ENCODE measurements at places on chromosomes 7 and 10.

DNA sequence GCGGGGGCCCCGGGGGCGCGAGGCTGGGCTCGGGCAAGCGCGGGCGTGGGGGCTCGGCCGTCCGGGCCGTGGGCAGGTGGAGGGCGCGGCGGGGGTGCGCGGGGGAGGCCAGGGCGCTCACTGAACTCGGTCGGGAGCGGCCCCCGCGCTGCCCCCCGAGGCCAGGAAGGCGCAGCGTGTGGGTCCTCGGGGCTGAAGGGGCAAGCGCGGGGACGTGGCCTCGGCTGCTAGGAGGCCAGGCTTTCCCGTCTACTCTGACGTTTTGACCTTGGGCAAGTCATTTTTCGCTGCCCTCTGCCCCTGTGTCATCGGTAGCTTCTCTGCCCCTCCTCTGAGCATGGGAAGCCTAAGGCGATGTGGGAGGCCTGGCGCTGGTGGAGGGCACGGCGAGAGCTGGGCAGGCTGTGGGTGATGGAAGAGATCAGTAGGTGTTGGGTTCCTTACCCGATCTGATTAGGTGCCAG, 441 bp downstream of the FBH1 start:
- DNase-seq: no peak

GRCh38 chr10:73648975-73649829, 6.6 kb downstream of the SYNPO2L start:
- DNase-seq: no peak

DNA sequence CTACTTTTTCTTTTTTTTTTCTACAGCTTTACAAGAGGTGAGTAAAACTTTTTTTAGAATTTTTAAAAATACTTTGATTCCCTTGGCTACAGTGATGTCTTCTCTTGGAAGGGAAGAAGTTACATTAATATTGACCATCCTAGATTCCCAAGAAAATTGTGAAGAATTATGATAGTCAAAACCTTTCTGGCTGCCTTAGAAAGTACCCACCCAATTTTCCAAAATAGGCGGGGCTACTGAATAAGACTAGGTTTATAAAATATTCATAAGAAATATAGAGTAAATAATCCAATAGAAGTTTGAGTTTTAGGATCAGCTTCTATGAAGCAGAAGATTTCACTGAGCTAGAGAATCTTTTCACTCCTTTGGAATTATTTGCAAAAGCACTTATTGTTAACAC, 3.0 kb downstream of the COL1A2 start:
- DNase-seq: no peak

DNA sequence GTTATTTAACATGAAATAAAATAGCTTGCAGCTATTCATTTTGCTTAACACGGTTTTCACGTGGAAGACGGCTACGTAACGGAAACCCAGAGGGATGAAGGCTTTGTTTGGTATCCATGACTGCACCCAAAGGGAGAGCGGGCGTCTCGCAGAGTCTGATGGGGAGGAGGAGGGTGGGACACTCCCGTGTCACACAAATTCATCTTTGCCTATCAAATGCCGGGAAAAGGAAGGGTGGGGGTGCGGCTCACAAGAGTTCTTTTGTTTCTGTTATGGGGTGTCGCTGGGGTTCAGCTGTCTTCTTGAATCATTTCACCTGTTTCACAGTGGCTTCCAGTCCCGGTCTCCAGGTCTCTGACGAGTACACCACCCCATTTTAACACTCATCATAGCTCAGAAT, 108.5 kb downstream of the ZRANB1 start:
- no peak for DNase-seq

DNA sequence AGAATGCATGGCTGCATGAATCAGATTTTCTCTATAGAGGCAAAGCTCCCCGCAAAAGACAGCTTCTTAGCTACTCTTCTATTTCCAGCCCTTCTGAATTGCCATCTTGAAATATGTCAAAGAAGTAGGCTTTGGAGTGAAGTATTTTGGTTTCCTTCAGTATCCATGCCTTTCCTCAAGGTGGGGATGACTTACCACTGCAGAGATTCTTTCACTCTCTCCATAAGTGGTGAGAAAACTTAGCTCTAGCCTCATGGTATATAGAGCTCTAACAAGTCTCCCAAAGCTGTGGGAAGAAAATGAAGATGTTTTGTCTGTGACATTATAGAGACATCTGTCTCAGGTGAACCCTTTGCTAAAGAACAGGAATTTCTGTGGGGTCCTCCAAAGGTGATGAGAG, 89.6 kb upstream of the ITGB1 start:
- DNase-seq: no peak

DNA sequence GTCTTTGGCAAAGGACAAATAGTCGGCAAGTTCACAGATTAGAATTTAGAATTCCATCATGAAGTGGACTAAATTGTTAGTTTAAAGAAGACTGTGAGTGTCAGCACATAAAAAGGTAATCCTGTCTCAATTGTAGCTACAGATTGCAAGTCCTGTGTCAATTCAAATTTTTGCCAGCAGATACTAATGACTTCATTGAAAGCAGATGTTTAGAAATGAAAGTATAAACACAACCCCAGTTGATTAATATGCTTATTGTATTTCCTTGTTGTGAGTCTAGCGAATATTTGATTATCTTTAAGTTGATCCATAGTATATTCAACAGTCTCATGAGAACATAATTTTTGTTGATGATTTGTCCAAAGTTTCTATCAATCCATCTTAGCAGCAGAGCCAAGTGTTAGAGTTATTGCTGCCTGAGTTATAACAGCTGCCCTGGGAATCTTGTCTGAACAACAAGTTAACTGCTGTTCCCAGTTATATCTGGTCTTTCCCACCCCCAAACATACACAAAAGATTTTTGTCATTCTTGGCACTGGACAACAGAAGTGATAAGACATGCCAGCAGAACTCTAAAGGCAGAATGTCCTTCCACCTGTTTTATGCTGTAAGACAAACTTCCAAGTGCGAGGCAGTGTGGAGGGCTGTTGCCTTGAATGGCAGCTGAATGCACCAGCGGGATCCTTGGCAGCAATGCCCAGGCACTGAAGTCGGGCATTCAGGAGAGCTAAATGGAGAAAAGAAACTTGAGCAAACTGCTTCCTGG, 21.3 kb upstream of the HERPUD2 start:
- DNase-seq: no peak

GRCh38 chr7:98200364-98200763, 10.9 kb upstream of the BHLHA15 start:
- peak; percentile 72 for DNase-seq

DNA sequence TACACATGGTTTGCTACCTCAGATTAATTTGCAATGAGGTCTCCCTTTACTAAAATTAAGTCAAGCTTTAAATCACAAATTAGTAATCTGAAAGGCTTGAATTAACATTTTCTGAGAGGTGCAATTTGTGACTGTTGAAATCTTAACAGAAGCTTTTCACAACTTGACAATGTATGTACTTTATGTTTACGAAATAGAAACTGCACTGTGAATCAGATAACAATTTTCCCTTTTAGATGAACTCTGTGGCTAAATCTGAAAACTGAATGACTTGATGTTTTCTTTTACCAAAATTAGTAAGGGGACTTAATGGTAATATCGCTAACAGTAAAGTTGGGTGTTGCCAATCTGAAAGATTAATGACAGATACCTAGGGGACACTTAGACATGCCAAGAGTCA, 197.6 kb downstream of the RAPGEF5 start:
- DNase-seq: no peak

GRCh38 chr7:32299133-32299702, 191.0 kb downstream of the LSM5 start:
- no peak for DNase-seq

DNA sequence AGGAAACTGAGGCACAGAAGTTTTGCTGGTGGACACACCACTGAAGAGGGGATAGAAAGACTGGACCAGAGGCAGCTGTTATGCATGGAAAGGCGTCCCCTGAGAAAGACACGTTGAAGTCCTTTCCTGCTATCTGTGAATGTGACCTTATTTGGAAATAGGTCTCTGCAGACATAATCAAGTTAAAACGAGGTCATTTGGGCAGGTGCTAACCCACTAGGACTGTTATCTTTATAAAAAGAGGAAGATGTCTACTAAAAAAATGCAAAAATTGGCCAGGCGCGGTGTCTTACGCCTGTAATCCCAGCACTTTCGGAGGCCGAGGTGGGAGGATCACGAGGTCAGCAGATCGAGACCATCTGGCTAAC, 31.6 kb downstream of the ELMO1 start:
- no peak for DNase-seq

- DNase-seq: no peak
Measured at GRCh38 chr10:21519941-21520436, 5.5 kb downstream of the SKIDA1 start.

DNA sequence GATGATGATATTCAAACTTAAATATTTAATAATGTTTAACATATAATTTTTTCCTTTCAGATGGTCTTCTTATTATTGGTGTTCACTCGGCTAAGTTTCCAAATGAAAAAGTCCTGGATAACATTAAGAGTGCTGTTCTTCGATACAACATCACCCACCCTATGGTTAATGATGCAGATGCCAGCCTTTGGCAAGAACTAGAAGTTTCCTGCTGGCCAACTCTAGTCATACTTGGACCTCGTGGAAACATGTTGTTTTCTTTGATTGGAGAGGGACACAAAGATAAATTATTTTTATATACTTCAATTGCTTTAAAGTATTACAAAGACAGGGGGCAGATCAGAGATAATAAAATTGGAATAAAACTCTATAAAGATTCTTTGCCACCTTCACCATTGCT, 22.0 kb downstream of the NHLRC2 start:
- DNase-seq: no peak
